ENCODE measurements at places on chromosomes 1 and 21. TPM values are rescaled to one million over a fixed set of nuclear protein-coding genes. Genes with fewer than 3 reads are reported as not detected.

SLC30A2 gene
- not detected for total RNA-seq

- no peak for DNase-seq
Measured at GRCh38 chr1:86798608-86799291, 94.4 kb downstream of the SH3GLB1 start.

- DNase-seq = no peak
Measured at GRCh38 chr1:115409094-115410015, 71.3 kb upstream of the NGF start.

LAMC1 gene
- total RNA-seq = 0.84 TPM

DNA sequence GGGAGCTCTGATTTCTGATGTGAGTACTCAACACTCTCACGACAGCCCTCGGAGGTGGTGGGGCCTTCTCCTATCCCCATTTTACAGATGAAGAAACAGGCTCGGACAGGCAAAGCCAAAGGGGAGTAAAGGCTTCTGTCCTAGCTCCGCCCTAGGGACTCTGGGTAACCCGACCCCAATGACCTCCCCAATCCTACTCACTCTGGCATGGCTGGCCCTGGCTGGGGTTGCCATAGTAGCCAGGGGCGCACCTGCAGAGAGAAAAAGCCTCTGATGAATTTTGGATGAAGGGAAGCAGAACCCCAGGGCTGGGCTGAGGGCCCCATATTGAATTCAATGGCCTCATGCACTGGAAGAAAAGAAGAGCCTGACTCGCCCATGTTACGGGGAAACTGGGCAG is 61.1 kb downstream of the LDLRAD2 start:
- no peak for DNase-seq

DNA sequence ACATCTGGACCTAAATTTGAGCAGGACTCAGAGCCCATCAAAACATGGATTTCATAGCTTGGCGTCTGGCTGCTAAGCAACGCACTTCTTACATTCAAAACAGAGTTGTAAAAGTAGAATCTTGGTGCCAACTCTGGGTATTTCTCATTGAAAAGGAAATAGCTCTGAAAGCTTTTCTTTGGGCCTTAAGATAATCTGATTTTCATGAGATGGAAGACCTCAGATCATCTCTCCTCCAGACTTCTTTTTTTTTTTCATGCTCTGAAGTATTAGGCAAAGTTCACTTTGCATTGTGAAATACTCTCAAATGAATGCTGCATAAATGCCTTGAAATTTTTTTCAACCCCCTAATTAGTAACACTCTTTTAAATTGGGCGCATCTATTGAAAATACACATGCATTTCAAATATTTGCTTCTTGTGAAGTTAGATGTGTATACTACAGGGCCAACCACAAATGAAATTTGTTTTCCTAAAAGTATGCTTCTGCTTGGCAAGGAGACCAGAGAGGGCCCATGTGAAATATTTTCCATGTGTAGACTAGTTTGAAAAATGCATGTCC is 4.2 kb downstream of the ADAMTS5 start:
- no peak for DNase-seq

GRCh38 chr1:116166011-116166571 is 54.9 kb downstream of the MAB21L3 start:
- DNase-seq = no peak

GRCh38 chr1:116312681-116313069 is 60.4 kb upstream of the ATP1A1 start:
- DNase-seq = no peak

DNA sequence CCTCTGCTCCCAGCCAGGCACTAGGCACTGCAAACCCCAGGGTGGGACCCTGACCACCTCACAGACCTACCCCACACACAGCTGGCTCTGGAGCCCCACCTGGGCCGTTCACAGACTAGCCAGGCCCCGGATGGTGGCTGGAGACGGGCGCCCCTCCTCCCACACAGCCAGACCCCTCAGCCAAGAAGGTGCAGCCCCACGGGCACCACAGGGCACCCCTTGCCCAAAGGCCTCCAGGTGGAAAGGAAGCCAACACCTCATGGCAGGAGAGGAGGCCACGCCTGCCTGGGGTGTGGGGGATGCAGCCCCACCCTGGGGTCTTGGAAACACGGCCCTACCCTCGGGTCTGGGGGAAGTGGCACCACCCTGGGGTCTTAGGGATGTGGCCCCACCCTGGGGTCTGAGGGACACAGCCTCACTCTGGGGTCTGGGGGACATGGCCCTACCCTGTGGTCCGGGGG is 44.6 kb downstream of the WNT9A start:
- DNase-seq = no peak

DNA sequence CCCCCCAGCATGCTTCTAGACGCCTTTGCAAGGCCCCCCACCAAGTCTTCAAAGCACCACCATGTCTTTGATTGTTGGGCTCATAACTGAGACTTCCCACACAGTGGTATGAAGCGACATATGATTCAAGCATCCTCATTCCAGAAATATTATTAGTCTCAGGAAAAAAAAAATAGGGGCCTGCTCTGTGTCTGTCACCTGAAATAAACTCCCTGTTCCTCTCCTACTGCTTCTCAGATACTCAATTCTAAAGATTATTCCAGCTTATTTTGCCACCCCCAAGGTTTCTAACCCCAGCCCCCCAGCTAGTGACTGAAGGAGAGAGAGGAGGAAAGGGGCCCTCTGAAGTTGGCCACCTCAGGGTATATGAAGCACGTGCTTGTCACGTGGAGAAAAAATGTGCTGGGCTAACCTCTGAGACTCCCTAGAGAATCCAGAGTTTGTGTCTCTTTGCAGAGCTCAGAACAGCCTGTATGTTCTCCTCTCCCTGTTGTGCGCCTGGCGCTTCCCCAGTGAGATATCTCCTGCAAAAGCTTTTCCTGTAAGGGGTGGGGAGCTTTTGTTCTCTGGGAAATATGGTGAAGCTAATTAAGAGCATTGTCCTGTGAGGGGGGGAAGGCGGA is 35.9 kb upstream of the RASAL2 start:
- no peak for DNase-seq

GRCh38 chr1:53328009-53328461 is at the start of gene LRP8:
TSS of gene LRP8 (minus strand) at chr1:53328070. CDS start at chr1:53327912, 158 bp downstream.
- DNase-seq = peak; percentile 74

RHEX gene
- not detected for total RNA-seq

TMEM79 gene
- 6.3 TPM for total RNA-seq

PRKAA2 gene
- not detected for total RNA-seq

DNA sequence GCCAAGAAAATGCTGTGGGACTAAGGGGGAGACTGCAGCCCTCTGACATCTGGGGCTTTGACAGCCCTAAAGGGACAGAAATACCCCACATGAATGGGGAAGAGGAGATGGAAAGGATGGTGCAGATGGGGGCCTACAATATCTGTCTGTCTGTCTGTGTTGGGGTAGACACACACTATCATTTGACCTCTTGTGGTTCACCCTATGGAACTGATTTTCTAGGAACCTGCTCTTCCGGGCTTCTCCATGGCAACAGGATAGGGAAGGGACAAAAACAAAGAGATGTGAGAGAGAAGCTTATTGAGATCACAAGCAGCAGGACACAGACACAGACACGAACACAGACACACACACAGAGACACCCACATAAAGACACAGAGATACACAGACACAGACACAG is 17.1 kb downstream of the KIF21B start:
- DNase-seq = no peak

ARTN gene
- 0.40 TPM for total RNA-seq

DNA sequence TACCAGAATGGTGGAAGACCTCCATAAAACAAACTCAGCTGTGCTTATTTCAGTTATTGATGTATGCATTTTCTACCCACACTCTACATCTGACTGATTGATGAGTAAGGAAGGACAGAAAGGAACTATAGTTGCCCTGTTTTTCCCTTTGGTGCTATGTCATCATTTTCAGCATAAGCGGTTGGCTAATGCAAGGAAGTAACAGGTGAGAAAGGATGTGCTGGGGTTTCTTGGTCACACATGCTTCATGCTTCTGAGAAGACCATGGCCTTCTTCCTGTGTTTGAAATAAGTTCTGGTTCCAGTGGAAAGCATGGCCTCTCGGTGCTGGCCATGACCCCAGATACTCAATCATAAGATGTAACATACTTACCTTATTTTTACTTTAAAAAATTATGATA is 541.2 kb downstream of the PTPRU start:
- no peak for DNase-seq

DNA sequence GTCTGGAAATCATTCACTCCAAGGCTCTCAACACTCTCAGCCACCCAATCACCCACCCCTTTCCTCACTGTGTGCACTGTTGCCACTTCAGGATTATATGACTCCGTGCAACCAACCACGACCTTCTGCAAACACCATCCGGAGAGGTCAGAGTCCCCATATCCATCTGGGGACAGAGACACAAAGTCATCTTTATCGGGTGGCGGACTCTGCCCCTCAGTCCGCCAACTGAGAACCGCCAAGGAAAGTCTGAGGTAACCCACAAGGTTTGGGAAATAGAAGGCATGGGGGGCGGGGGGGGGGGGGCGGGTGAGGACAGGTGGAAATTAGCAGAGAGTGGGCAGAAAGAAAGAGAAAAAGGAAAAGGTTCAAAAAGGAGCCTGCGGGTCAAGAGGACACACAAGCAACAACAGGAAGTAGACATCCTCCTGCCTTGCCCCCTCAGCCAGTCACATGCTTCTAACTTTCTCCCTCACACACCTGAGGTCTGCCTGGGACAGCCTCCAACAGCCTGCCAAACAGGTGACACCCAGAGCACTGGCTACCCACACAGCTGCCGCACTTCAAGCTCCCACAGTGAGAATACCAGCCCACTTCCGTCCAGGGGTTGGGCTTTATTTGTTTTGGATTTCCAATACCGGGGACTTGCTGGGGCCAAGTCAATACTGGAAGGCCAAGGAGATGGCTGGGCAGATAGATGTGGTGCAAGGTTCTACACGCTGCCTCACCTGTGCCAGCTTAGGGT is 58.1 kb downstream of the SSBP3 start:
- DNase-seq = no peak

DNA sequence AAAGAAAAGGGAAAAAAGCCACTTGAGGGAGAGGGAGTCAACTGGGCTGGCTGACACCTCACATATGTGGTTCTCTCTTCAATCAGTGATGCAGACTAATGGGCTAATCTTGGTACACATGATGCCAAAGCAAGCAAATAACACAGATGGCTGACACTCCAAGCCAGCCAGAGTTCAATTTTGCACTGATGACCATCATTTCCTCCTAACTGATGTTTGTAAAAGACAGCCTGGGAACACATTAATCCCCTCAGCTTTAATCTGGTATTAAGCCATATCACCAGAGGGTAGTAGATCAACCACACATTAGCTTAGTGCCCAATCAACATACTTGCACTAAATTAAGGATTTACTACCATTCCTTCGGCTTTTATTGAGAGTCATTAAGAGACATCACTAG is 2.8 kb downstream of the VPS72 start:
- no peak for DNase-seq

AADACL4 gene
- not detected for total RNA-seq

RNU1-1 gene
- total RNA-seq = 1,616 TPM

DNA sequence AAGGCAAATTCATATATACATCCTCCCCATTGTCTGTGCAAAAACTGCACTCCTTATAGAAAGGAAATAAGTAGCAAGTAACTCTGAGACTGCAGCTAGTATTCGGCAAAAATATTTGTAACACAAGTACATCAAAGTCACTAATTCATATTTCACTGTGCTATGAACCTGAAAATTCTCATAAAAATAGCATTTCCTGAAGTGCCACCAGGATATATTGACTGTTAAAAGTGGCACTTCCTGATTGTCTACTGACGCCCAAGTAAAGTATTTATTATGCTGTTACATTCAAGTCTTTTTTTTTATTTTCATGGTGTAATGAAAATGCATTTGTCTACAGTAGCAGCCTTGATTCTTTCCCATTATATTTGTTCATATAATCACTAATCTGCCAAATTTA is 673.8 kb downstream of the PTPRC start:
- DNase-seq = no peak

DNA sequence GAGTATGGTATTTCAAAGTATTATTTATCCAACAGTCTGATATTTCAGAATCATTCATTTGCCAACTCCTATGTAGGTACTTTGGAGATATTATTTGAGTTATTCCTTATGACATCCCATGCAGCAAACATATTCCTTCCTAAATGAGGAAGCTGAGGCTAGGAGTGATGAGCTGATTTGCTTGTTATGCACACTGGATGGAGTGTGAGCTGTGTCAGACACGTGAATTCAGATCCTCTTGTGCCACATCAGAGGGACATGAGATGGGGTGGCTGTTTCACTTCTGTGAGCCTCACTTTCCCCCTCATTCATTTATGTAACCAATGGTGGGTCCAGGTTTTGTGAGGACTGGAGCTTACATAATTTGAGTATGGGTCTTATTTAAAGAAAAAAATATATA is 215.9 kb downstream of the DISC1 start:
- no peak for DNase-seq

DNA sequence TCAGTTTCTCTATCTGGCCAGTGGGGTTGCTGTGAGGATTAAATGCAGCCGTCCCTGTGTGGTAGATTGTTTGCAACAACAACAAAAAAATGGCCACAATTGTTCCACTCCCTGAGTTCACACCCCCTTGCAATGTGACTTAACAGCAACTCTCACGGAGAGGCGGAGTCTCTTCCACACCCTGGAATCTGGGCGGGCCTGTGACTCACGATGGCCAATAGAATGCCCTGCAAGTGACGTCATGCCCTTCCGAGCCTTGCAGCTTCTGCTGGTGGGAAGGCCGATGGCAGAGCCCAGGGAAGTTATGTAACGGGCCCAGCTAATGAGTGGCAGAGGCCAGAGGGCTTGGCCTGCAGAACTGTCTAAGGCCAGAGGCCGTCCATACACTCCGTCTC is 87.9 kb downstream of the RIPK4 start:
- no peak for DNase-seq

DNA sequence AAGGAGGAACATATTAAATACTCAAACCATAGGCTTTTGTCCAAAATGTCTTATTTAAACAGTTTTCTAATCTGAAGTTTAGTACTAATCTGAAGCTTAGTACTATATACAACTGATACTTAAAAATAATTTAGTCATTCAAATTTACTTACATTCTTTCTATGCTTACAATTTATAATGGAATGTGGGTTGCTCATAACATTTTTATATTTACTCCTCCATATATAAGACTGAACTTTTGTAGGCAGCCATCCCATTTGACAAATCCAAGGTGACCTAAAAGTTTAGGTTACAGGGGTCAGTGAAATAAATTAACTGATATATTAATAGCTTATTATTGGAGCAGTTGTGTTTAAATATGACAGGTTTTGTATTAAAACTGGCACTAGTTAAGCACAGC is 570.6 kb downstream of the DPYD start:
- DNase-seq = no peak

RUNX3 gene
- 236 TPM for total RNA-seq

- DNase-seq = no peak
Measured at GRCh38 chr21:36005018-36005417, 55.3 kb downstream of the SETD4 start.

- DNase-seq = no peak
Measured at GRCh38 chr1:7315946-7316345, 455.1 kb upstream of the VAMP3 start.

- DNase-seq = no peak
Measured at GRCh38 chr1:223775711-223776074, 63.4 kb downstream of the CAPN2 start.

PRELP gene
- total RNA-seq = 0.05 TPM

DNA sequence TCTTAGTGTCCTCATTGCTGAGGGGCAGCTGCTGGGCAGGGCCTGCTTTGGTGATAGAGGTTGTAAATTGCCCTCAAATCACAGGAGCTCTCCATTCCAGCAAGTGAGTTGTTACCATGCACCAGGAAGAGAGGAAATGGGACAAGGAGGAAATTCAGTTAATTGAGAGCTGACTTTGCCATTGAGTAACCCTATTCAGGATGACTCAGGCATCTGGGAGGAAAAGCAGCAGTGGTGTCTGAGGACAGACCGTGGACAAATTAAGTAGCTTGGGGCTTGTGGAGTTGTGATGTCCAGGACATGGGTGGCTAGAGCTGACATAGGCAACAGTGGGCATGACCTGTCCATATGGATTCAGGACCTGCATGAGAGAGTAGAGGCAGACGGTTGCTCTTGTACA is 5.9 kb downstream of the ARHGEF10L start:
- no peak for DNase-seq
